CD4-positive, alpha-beta T cell treated with Interleukin-2 at 100 ng/mL for 4 hours (primary cell): ENCODE measurements at places on chromosomes 4 and X.

DNA sequence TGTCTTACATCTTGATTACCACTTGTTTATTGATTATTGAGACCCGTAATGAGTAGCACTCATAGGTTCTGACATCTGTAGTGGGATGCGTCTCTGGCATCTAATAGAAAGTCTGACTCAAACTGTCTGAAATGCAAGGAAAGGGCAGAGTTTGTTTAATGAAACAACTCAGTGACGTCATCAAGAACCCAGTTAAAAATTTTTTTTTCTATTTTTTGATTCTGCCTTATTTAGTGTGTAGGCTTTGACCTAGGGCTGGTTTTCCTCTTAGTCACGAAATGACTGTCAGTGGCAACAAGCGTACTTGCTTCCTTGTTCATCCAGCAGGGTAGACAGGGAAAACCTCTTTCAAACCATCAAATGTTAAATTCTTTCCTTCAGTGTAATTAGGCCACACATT lies 3.1 kb upstream of the CDKL5 start:
- no peak for DNase-seq

DNA sequence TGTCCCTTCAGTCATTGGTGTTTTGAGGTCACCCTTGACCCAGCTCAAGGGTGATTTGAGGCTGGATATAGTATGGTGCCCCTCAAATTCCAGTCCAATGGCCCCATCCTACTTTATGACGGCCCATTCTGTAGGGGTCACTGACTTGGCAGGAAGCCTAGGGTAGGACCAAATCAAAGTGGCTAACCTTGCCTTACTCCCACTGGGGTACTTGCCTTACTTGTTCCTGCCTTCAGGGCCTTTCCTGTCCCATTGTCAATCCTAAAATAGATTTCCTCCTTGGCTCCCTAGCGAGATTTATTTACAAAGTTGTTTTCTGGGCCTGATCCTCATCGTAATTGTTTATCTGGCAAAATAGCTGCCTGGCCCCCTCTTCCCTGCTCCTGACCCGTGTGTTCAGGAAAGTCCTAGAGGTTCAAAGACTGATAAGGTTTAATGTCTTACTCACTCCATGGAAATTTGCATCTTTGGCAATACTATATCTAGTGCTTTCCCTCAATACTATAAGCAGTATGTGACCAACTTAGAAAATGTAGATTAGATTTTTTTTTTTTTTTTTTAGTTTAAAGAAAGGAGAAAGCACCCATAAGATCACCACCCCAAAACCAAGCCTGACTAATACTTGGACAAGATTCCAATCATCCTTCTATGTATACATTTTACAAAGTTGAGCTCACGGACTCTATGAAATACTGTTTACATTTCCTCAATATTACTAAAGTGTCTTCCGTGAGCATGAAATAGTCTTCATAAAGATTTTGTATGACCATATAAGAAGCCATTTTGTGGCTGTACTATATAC lies 44.8 kb downstream of the MSN start:
- no peak for DNase-seq

GRCh38 chr4:70504733-70505132 lies 13.6 kb upstream of the AMTN start:
- DNase-seq = no peak

GRCh38 chrX:3589474-3589873 lies 124.0 kb downstream of the PRKX start:
- no peak for DNase-seq

GRCh38 chr4:81565142-81565870 lies 93.6 kb upstream of the RASGEF1B start:
- DNase-seq = no peak

- DNase-seq = no peak
Observed at GRCh38 chr4:177016541-177017141, 223.9 kb upstream of the VEGFC start.

DNA sequence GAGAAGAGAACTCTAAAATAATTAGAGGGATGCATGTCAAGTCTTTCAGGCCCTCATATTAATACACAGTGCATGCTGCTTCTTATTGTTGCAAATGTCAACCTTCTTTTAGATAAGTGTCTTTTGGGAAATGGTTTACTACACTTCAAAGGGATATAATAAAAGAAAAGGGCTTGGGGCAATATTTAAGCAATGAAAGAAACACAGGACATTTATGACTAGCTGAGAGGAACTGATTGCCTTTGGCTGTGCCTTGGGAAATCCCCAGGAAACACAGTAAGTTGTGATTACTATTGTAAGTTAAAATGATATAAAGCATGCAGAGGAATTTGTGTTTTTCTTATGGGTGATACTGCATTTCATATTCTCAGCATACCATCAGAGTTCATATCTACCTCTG lies 1036.2 kb upstream of the GRID2 start:
- DNase-seq = no peak

DNA sequence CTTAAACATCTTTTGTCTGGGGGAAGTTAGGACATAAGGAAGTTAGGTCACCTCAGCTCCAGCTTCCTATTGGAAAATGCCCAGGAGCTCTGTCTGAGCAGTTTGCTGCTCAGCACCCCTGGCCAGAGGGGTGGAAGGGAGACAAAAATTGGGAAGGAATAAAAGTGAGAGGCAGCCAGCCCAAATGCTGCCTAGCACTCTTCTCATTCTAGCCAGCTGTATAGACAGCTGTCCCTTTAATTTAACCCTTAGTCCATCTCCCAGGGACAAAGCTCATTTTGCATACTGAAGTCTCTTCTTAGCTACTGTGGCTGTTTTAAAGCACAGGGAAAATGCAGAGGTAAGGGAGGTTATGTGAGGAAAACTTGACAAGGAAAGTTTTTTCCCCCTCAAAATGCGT lies 89.5 kb upstream of the CITED1 start:
- no peak for DNase-seq

DNA sequence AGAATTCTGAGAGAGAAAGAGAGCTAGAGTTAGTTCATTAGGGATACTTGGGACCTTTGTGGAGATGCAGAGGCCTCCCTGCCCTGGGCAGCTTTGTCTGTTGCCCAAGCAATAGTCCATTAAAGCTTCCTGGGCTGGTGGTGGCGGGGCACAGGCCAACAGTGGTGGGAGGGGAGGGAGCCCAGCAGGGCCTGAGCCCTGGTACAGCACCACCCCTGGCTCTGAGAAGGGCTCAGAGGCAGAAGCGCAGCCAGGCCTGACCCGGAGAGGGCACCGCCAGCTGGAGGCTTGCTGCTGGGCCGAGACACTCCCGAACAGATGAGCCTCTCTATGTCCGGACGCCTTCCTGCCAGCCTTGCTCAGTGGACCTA lies 65.3 kb downstream of the EFNB1 start:
- no peak for DNase-seq

DNA sequence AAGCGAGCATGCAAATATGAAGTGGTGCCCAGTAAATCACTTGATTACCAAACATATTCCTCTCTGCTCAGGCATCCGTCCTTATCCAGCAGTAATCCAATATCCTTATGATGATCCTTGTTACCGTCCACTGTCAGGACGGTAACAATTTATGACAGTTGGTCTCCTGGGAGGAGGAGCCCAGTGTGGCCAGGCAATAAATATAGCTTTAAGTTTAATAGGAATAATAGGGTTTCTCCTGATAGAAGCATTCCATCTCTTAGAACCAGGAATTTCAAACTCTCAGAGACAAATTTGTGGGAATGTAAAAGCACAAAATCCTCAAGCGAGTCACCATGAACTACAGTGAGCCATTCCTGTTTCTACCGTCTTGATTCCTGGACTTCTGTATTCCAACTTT lies 171.2 kb upstream of the IL15 start:
- DNase-seq = no peak

- no peak for DNase-seq
Observed at GRCh38 chr4:148095346-148095923, 346.8 kb downstream of the NR3C2 start.

- DNase-seq = no peak
Observed at GRCh38 chr4:91359041-91360031, 944.4 kb upstream of the GRID2 start.

DNA sequence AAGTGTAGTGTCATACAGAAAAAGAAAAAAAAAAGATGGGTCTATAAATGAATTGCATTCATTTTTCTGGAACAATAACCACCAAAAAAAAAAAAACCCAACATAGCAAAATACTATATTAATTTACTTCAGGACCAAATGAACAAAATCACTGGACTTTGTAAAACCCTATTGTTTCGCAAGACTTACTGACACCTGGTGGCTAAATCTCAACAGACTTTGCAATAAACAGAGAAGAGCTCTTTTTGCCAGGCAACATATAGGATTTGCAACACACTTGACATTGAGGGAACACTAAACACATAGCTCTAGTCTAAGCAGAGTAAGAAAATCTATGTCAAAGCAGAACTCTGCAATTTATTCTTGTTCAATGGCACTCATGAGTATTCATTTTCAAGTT lies 990.2 kb downstream of the STPG2 start:
- DNase-seq = no peak

DNA sequence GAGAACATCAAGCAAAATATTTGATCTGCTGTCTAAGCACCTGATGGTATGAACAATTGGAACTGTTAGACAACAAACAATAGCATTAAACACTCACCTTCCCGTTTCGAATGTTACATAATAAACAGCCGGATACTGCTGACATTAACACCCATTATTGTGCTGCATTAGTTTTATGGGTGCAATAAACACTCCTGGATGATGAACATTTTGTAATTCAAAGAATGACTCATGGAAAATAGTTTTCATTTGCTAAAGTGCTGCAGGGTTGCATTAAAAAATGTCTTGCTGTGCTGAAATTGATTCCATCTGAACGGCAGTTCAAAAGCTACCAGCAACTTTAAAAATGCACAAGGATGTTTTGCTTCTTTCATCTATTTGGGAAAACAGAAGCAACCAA lies 100.8 kb upstream of the SORBS2 start:
- no peak for DNase-seq

GRCh38 chr4:17956245-17956644 lies 65.3 kb downstream of the LCORL start:
- DNase-seq = no peak

GRCh38 chr4:82774711-82775171 lies 23.9 kb downstream of the SCD5 start:
- no peak for DNase-seq

DNA sequence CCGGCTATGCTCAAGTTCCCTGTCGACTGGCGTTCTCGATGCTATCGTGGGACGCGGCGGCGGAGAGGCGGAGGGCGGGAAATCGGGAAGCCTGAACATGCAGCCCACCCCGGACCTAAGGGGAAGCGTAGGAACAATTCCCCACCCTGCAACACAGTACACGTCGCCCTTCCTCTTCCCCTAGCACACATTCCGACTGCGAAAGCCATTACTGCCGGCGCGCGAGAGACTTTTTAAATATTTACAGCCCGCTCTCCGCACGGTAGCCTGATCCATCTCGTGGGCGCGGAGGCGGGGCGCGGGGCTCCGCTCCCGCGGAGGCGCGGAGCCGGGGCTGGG lies 48.1 kb upstream of the BCOR start:
- no peak for DNase-seq

- DNase-seq = no peak
Observed at GRCh38 chr4:152501846-152502536, 33.9 kb downstream of the FBXW7 start.

GRCh38 chr4:118352843-118353533 lies at the start of gene PRSS12:
PRSS12 (minus strand) TSS chr4:118353003; CDS start chr4:118352720, 283 bp downstream.
- DNase-seq = peak; percentile 35

- no peak for DNase-seq
Observed at GRCh38 chr4:52358883-52359321, 300.2 kb downstream of the USP46 start.

- DNase-seq = no peak
Observed at GRCh38 chr4:94944726-94945125, 187.0 kb downstream of the BMPR1B start.

GRCh38 chr4:84875636-84876371 lies 90.7 kb downstream of the WDFY3 start:
- DNase-seq = no peak

GRCh38 chrX:118526149-118526548 lies 30.5 kb downstream of the DOCK11 start:
- DNase-seq = no peak

DNA sequence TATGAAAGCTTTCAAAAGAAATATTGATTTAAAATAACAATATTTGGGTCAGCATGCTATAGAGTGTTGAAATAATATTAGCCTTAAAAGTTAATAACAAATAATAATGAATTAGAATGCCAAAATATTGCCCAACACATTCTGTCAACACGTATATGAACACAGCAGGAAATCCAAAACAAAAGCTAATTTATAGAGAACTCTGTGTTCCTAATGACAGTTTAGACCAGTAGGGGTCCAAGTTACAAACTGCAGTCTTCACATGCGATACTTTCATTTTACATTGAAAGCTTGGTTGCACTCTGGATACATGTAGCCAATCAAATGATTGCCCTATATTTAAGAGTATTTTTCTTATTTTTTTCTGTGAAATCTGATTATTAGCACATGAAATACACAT lies 274.4 kb downstream of the DCTD start:
- DNase-seq = no peak

- no peak for DNase-seq
Observed at GRCh38 chrX:54093571-54093970, 49.3 kb upstream of the PHF8 start.

DNA sequence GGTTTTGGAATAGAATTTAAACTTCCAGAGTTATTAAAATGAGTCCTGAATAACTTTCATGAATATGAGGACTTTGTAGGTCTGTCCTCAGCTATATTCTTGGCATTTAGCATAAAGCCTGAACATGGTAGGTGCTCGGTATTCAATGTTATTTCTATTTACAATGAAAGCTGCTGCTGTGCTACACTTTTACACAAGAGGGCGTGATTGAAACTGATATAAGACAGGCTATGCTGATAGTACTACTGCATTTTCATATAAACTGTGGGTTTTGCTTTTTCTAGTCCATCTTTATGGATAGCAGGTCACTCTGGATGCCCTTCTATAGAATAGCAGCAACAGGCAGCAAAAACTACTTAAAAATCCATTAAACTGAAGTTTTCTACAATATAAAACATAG lies 12.3 kb upstream of the GNPDA2 start:
- DNase-seq = peak; percentile 6

DNA sequence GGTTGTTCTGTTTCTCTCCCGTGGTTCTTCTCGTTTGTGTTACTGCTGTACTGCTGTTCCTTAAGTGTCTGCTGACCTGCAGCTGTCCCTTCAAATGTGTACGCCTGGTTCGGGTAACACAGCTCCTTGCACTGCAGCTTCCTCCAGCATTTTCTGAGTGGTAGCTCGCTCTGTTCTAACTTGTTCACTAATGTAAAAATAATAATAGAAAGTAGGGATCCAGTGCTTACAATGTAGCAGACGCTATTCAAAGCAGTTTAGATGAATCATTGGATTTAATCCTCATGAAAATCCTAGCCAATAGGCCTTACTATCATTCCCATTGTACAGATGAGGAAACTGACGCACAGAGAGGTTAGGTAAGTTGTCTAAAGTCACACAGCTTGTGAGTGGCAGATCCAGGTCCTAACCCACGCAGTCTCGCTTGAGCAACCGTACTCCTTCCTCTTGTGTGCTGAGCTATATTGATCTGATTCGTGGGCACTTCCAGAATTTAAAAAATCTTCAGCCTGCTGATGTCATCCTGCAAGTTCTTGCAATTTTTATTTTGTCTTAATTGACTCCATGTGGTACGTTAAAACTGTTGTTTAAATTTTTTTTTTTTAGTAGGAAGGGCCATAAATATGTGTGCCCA lies 448.2 kb upstream of the FAT1 start:
- no peak for DNase-seq
